ENCODE measurements at places on chromosomes 4 and X. TPM values are rescaled to one million over a fixed set of nuclear protein-coding genes. Genes with fewer than 3 reads are reported as not detected.
A peak's percentile ranks its signal among the peaks of the same experiment; 100 is the strongest.

DNA sequence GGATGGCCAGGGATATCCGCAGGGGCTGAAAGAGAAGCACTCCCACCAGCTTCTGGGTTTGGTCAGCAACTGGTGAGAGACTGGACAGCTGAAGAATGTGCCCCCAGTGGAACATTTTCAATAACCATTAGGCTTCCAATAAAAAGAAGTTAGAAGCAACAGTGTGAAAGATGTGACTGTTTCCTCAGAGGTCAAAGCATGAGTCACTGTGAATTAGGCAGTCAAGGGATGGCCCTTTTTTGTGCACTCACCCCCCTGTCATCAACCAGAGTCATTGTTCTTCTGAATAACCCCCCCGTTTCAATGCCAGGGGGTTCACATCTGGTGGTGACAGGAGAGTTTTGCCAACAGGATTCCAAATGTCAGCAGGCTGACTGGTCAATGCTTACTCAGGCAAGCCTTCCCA lies 74.6 kb upstream of the SH3RF1 start:
- H3K27me3 ChIP-seq, result no peaks in the 10 kb centered on the region
- no peaks in the 10 kb centered on the region for H3K36me3 ChIP-seq
- no peaks in the 10 kb centered on the region for H3K4me1 ChIP-seq
- H3K4me3 ChIP-seq, result no peak overlapping the region
- no peak for DNase-seq

DNA sequence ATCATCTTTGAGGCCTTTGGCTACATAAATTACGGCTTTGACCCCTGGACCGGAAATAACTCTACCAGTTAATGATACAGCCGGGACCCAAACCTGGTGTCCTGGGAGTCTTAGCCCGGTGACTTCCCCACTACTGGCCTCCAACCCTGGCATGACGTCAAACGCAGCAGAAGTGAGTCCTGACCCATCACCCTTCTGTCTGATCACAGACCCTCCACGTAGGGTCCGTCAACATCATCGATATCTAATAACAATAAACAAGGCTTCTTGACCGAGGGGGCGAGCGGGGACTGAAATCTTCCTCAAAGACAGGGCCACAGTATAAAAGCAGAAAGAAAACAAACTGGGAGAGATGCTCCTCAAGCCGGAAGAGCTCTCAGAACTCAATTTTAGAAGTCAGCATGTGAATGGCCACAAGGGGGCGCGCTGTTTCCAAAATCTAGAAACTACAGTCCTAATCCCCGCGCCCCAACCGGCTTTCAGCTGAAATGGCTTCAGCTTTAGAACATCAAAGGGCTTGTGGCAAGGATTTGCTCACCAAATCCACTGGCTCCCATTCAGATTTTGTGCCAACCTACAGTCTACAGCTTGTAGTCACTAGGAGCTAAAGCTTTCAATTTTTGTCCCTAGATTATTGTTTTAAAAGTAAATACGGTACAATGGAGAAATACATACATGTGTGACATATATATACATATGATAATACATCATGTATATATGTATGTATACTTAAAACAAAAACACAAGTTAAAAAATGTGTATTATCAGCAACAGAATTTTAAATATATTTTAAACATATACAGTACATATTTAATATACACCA lies 46.4 kb upstream of the ENPP6 start:
- peaks cover 44% of the 10 kb centered on the region for H3K4me1 ChIP-seq
- peak overlapping the region; percentile 21 for H3K27ac ChIP-seq
- H3K27me3 ChIP-seq, result no peaks in the 10 kb centered on the region
- H3K4me3 ChIP-seq, result no peak overlapping the region
- no peaks in the 10 kb centered on the region for H3K36me3 ChIP-seq

The FMR1NB gene
- total RNA-seq, result not detected

The PABPC1L2B gene
- total RNA-seq, result not detected

DNA sequence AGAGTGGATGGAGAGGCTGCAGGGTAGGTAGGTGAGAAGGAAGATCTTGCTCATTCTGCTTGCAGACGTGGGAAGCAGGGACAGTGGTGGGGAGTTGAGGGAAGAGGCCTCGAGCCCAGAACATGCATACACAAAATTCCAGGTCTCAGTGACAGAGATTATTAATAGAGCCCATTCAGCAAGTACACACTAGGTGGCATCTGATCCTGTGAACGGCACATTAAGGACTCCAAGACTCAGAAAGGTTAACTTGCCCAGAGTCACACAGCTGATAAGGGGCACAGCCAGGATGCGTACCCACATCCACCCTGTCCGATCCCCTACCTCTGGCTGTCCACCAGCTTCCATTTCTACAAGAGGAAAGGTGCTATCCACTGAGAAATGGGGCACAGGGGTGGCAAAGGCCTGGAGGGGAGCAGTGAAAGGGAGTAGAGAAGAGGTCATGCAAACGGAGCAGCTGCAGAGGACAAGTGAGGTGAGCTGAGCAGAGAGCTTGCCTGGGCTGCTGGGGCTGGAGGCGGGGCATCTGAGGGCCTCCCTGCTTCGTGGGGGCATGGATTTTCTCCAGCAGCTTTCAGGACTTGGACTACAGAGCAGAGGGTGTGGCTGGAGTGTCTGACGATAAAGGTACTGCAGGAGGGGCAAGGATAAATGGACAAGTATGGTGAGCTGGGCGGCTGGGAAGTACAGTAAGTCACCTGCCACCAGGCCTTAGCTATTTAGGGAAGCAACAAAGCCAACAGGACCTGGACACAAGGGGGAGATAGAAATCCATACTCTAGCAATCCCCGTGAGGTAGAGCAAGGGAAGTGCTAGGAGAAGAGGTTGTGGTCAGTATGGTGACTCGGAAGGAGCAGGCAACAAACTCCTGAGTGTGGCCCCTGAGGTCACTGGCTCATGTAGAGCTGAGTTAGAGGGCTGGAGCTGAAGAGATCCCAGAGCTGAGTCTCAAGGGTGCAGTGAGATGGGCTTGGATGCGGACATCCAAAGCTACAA lies 11.2 kb downstream of the IDS start:
- H3K27ac ChIP-seq, result no peak overlapping the region
- H3K36me3 ChIP-seq, result peaks cover 14% of the 10 kb centered on the region
- no peaks in the 10 kb centered on the region for H3K27me3 ChIP-seq
- H3K4me1 ChIP-seq, result no peaks in the 10 kb centered on the region

The AVPR2 gene
- total RNA-seq, result not detected

The CYBB gene
- total RNA-seq, result not detected

The RNF128 gene
- total RNA-seq, result not detected
